Activated naive CD4-positive, alpha-beta T cell treated with anti-CD3 and anti-CD28 coated beads, Interleukin-2, amount 50 U/mL, for 72 hours (primary cell): ENCODE measurements at places on chromosomes 7 and 10.

GRCh38 chr10:43174969-43175368 lies 36.7 kb downstream of the CSGALNACT2 start:
- DNase-seq = no peak

DNA sequence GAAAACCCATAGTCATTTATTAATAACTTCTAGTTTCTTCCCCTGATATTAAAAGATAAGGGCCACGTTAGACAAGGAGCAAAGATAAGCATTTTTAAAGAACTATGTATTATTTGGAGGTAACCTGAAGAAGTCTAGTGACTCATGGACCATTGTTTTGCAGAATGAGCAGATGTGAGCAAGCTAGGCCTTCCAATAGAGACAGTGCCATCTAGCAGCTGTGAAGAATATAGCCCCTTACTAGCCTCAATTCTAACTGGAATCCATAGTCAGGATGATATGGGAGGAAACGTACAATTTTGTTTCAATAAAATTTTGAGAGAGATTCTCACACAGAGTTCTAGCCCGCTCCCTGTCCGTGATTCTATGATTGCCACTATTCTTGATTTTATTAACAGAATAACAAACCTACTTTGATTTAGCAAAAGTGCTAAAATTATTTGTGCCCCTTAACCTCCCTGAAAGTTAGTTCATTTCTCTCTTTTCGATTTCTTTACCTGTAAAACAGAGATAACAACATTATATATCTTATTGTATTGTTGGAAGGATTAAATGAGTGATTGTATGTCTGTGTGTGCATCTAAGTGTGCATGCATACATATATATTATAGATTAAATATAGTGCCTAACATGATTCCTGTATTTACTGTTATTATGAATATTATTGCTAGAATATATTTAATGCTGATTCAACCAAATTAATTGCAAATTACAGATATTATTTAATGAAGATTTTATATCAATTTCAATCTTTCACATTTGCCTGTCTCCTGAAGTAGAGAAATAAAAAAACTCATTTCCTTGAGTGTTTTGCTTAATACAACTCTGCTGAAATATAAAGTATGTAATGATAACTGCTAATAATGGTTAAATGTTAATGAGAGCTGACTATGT lies 22.7 kb downstream of the FAM237B start:
- DNase-seq = no peak

- no peak for DNase-seq
These were observed 31.5 kb downstream of the PDSS1 start for GRCh38 chr10:26728957-26729356.

- no peak for DNase-seq
These were observed 91.3 kb downstream of the KIAA1549 start for GRCh38 chr7:138889582-138890498.

GRCh38 chr7:30728591-30729100 lies 23.3 kb upstream of the INMT start:
- DNase-seq = no peak

DNA sequence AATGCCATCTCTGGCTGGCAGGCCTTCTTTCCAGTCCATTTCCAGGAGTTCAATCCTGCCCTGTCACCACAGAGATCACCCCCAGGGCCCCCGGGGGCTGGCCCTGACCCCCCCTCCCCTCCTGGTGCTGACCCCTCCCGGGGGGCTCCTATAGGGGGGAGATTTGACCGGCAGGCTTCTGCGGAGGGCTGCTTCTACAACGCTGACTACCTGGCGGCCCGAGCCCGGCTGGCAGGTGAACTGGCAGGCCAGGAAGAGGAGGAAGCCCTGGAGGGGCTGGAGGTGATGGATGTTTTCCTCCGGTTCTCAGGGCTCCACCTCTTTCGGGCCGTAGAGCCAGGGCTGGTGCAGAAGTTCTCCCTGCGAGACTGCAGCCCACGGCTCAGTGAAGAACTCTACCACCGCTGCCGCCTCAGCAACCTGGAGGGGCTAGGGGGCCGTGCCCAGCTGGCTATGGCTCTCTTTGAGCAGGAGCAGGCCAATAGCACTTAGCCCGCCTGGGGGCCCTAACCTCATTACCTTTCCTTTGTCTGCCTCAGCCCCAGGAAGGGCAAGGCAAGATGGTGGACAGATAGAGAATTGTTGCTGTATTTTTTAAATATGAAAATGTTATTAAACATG lies 6.0 kb downstream of the CHPF2 start:
- no peak for DNase-seq

- no peak for DNase-seq
These were observed 120.2 kb upstream of the STARD3NL start for GRCh38 chr7:38057829-38058228.

DNA sequence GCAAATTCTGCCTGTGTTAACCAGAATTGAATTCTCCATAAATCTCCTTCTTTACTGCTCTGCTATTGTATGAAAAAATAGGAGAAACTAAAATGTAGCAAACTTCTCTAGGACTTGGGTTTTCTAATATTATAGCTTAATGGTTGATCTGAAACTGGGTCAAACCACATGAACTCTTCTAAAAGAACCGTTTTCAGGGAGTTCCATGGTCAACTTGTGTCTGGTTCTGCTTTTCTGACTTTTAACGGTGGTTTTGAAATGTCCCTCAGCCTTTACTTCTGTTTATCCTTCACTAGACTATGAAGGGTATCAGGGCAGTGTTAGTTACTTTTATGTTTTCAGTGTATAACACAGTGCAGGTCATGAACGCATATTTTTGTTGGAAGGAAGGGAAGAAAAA lies 242.2 kb downstream of the TSPAN12 start:
- DNase-seq = no peak

GRCh38 chr7:74380720-74381119 lies 73.0 kb upstream of the GTF2IRD1 start:
- DNase-seq = no peak

DNA sequence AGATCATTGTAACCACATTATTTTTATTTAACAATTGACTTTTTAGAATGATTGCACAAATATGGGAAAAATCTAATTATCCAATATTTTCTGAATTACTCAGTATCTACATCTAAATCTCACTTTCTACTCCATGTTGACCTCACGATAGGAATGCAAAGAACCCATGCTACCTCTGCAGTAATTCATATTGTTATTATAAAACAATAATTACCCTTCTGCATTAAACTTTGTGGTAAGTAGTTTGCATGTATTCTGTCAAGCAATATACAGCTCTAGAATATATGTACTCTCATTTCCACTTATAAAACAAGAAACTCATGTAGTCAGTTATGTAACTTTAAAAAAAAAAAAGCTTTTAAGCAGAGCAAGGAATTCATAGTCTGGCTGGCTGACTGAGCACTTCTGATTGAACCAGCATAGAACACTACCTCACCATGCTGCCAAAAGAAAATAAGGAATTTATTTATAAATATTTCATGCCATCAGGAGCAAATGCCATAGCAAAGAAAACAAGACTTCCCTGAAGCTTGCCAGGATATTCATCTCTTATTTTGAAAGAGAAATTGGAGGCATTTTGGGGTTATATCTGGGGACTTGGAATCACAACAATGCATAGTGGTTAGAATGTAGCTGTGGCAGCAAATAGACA lies 895.7 kb downstream of the XPNPEP1 start:
- DNase-seq = no peak

DNA sequence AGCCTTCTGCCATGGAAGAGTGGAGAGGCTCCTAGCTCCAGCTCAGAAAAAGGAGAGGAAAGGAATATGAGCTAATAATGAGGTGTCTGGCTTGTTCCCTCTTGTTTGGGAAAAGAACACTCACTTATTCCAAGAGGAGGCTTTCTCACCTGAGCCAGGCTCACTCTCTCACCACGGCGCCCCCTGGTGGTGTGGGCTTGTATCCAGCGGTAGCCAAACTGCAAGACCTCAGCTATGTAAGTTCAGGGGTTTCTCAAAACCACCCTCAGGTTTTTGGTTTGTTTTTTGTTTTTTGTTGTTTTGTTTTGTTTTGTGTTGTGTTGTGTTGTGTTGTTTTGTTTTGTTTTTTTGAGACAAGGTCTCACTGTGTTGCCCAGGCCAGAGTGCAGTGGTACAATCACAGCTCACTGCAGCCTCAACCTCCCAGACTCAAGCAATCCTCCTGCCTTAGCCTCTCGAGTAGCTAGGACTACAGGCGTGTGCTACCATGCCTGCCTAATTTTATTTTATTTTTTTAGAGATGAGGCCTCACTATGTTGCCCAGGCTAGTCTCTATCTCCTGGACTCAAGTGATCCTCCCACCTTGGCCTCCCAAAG lies 124.0 kb downstream of the TMEM130 start:
- no peak for DNase-seq

GRCh38 chr10:71860243-71861029 lies 9.4 kb upstream of the PSAP start:
- no peak for DNase-seq

GRCh38 chr10:4183761-4184261 lies 398.8 kb upstream of the KLF6 start:
- DNase-seq = no peak

DNA sequence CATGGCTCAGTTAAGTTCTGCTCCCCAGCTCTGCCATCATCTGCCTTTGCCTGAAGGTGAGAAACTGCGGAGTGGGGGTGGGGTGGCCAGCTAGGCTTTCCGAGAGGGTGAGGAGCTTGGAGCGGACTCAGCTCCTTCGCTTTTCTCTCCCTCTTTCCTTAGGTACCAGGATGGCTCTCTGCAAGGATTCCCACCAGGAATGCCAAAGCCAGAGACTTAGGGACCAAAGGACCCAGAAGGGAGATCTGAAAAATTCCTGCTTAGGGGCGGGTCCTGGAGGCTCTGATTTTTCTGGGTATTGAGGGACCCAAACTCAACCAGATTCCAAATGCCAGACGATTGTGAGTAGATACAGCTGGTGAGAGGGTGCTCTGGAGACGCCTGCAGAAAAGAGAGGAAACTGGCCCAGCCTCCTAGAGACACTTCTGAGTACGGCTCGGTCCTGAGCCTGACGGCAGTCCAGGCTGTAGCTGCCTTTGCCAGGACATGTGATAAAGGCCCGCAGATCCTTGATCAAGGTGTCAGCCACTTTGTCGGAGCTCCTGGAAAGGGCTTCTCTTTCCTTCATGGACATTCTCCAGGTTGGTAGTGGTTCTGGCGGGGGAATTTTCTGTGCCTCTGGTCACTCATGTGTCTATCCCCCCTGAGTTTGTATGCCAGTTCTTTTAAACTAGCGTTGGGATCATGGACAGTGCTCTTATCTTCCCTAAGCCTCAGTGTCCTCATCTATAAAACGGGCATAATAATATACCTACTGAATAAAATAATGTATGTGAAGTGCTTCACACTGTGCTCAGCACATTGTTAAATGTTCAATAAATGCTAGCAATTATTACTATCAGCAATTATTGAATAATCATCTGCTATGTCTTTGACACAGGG lies 42.5 kb upstream of the BTRC start:
- no peak for DNase-seq

DNA sequence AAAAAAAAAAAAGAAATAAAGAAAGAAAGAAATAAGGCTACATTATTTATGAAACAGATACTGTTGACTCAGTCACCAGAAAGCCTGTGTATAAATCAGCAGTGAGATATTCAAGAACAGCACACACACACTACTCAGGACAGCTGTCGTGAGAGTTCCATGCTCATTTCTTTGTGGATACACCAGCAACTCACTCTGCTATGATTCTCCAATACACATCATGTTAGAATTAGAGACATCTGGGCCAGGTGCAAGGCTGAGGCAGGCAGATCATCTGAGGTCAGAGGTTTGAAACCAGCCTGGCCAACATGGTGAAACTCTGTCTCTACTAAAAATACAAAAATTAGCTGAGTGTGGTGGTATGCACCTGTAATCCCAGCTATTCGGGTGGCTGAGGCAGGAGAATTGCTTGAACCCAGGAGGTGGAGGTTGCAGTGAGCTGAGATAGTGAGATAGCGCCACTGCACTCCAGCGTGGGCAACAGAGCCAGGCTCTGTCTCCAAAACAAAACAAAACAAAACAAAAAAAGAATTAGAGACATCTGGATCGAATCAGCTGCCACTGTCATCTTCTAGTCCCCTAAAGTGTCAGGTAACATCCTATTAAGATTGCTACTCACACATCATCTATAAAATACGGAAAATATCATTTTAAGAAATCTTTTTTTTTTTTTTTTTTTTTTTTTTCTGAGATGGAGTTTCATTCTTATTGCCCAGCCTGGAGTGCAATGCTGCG lies 11.2 kb upstream of the NUPR2 start:
- DNase-seq = no peak

DNA sequence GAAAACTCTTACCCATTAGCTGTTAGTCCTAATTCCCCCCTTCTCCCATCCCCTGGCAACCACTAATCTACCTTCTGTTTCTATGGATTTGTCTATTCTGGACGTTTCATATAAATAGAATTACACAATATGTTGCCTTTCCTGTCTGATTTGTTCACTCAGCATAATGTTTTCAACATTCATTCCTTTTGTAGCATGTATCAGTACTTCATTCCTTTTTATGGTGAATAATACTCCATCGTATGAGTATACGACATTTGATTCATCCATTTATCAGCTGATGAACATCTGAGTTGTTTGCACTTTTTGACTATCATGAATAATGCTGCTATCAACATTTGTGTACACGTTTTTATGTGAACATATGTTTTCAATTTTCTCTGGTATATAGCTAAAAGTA lies 4.4 kb upstream of the FRAT1 start:
- no peak for DNase-seq

DNA sequence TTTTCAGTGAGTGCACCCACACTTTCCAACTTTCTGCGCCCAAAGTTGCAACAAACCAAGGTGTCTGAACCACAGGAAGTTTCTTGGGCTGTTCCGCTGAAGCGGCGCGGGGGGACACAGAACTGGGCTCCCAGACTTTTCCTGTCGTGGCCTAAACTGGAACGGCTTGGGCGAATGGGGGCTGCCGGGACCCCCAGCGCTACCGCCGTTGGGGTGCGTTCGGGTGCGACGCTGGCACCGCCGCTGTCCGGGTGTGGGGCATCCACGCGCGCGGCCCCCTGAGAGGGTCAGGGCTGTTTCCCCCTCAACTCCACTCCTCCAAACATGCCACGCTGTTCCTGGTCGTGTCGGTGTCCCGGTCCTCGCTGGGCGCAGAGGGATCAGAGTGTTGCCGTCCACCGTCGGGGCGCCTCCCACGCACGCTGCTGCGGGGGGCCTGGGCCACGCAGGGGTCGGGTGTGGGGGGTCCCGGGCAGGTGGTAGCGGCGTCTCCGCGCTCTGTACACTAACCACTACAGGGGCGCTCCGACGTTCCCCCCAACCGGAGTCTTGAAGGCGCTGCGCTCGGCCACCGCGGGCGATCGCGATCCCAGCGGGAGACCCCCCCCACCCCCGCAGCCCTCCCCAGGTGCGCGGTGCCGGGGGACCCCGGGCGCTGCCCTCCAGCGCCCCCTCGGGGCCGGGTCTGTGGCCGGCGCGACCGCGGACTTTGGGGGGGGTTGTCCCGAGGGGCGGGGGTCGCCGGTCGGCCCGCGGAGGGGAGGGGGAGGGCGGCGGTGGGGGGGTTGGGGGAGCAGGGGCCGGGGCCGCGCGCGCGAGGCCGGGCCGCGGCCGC lies 2.2 kb upstream of the CUX1 start:
- DNase-seq = peak; percentile 64

- no peak for DNase-seq
These were observed 49.6 kb downstream of the EXOC6 start for GRCh38 chr10:92897916-92898315.

GRCh38 chr10:44280226-44281014 lies 104.5 kb downstream of the CXCL12 start:
- DNase-seq = no peak
